Stimulated activated naive CD8-positive, alpha-beta T cell treated with anti-CD3 and anti-CD28 coated beads, Interleukin-15, Interleukin-2, amounts not matched to agents 100 U/mL and 50 U/mL, for 24 hours (primary cell): ENCODE measurements at places on chromosomes 2 and 18.

- no peak for DNase-seq
Measured at GRCh38 chr2:111239107-111239506, 118.4 kb downstream of the BCL2L11 start.

GRCh38 chr2:196012314-196012713 lies 56.3 kb downstream of the DNAH7 start:
- no peak for DNase-seq

GRCh38 chr2:101037161-101037755 lies 35.2 kb downstream of the RPL31 start:
- DNase-seq, result no peak

GRCh38 chr2:56681659-56682396 lies 498.0 kb downstream of the CCDC85A start:
- no peak for DNase-seq

DNA sequence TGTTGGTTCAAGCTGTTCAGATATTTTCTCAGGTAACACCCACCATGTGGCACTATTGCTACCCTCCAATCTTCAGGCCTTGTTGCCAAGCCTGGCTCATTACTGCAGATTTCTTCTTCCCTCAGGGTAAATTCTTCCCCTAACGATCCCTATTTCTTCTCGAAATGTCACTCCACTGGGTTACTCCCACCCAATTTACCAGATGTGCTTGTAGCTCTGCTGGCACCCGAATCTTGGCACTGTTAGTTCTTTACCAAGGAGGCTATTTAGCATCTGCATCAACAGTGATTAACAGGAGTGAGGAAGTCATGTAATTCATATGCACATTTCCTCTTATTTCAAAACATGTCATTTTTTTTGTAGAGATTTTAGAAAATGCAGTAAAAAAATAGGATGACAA lies 217.1 kb upstream of the CYRIA start:
- no peak for DNase-seq

GRCh38 chr2:51483720-51484119 lies 451.8 kb upstream of the NRXN1 start:
- no peak for DNase-seq

DNA sequence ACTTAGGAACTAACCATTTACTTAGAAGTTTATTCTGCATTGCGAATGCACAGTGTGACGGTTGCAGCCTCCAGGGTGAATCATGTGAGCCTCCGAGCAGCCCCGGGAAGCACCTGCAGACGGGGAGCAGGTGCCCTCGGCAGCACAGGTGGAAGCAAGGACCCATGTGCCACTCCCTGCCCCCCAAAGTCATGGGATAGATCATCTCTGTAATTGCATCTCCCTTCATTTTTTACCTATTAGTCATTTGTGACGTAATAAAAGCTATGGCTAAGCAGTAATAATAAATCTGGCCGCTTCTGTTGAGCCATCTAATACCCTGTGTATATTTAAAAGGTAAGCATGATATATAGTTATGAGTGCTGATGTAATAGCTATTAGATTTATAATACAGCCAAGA lies 97.2 kb downstream of the PTGR3 start:
- no peak for DNase-seq

GRCh38 chr2:151056870-151057269 lies 204.8 kb downstream of the RBM43 start:
- no peak for DNase-seq

DNA sequence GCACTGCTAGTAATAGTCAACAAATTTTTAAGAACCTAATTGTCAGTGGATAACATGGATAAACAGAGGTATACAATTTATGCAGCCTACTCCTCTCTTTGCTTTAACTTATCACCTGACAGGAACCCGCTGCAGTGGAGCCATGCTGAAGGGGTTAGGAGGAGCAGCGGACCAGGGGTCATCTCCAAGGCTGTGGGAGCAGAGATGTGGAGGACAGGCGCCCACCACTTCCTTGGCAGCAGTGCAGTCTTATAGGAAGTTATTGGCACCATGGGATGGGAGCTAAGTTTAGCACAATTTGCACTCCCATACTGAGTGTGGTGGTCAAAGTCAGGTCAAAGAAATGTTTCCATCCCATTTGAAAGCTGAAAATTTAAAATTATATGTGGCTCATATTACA lies 35.6 kb downstream of the HDLBP start:
- no peak for DNase-seq

- DNase-seq, result no peak
Measured at GRCh38 chr2:201904538-201905420, 98.4 kb downstream of the CDK15 start.

- DNase-seq, result no peak
Measured at GRCh38 chr2:20823917-20824316, 1.0 kb upstream of the LDAH start.

DNA sequence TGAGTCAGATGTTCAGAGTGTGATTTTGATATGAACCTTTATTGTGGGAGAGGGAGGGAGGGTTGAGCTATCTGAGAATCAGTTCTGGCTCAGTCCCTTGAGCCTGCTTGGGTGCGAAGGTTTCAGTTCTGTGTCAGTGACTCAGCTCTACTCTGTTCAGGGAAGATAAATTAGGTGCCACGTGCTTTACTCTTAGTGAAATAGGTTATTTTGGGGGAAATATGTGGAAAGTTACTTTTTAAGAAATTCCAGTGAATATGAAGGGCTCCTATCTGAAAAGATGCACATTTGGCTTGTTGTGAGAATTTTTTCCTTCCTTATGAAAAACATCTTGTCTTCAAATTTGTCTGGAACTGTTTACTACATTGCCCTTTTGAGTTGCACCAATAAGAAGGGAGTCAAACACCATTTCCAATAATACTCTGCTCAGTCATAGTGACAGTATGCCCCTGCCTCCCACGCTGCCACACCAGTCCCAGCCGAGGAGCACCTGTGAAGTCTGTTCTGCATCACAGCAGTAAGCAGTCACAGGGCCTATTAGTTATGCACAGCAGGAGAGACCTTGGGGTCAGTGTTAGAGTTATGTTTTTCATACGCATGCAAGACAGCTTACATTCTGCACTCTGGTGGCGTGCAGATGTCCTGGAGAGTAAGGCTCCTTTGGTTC lies 32.8 kb upstream of the DNAH7 start:
- DNase-seq, result peak; percentile 57

DNA sequence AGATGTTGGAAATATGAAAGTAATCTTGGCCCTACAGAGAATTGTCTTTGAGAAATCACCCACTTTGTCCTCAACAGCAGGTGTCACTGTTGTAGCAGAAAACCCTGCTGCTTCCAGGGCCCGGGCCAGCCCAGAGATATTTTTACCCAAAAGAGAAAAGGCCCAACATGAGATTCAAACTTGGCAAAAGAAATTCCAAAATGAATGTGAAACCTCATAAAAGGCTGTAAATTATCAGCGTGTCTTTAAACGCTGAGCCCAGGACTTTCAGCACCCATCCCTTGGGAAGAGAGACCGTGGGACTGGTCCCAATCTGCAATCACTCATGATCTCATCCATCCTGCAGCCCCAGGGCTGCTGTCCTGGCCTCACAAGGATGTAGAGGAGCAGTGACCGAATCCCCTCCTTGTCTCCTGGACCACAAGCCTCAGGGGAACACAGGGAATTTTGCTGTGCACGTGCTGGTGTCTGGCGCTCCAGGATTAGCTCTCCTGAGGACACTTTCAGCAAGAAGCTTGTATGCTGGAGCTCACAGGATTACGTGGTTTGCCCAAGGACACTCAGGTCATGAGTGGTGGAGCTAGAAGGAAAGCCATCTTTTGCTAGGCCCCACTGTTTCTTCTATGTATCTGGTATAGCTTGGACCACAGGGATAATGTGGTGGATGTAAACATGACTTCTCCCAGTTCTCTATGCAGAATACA lies 202.1 kb downstream of the RNF144A start:
- DNase-seq, result no peak

- DNase-seq, result peak; percentile 33
Measured at GRCh38 chr2:144162652-144163051, 357.3 kb downstream of the ZEB2 start.
